ENCODE measurements at places on chromosomes 2 and 18.

GRCh38 chr2:205133544-205133943 is 548.8 kb upstream of the NRP2 start:
- DNase-seq: peak; percentile 19

DNA sequence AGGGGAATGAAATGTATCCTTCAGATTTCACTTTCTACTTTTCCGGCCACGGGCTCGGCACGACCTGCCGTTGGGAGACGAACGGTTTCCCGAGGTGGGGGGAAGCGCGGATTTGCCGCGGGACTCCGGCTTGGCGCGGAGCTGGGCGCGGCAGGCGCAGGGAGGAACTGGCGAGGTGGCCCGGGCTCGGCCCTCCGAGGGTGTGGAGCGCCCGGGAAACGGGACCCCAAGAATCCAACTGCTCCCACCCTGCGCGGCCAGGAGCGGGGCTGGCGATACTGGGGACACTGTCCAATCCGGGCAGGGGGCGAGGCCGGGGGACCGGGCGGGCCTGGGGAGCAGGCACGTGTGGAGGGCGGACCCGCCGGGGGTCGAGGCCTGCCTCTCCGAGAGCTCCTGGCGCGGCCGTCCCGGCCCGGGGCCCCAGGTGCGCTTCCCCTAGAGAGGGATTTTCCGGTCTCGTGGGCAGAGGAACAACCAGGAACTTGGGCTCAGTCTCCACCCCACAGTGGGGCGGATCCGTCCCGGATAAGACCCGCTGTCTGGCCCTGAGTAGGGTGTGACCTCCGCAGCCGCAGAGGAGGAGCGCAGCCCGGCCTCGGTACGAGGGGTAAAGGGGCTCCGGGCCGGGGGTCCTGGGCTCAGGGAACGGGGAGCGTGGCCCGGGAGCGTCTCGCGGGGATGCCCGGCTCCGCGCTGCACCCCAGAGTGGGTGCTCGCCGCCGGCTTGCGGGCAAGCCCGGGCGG is at the start of gene ANXA4:
TSS of gene ANXA4 (plus strand) at position 560 of the 747 bp plus-strand sequence. CDS start 39,432 bp downstream, outside the sequence.
- peak; percentile 68 for DNase-seq

GRCh38 chr2:55954306-55955035 is 30.9 kb upstream of the EFEMP1 start:
- no peak for DNase-seq

DNA sequence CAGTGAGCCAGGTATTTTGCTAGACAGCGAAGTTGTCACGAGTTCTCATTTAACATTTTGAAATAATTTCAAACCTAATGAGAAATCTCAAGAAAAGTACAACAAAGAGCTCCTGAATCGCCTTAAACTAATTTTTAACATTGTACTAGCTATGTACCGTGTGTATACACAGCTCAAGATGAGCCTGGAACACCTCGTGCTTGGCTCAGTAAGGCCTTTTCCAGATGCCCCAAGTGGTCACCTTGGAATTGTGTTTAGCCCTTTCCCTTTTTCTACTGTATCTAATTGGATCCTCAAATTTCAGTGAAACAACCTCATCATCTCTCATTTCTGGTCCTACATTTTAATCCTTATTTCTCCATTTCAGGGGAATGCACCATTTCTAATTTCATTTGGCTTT is 7.2 kb downstream of the PTPN4 start:
- DNase-seq: no peak

DNA sequence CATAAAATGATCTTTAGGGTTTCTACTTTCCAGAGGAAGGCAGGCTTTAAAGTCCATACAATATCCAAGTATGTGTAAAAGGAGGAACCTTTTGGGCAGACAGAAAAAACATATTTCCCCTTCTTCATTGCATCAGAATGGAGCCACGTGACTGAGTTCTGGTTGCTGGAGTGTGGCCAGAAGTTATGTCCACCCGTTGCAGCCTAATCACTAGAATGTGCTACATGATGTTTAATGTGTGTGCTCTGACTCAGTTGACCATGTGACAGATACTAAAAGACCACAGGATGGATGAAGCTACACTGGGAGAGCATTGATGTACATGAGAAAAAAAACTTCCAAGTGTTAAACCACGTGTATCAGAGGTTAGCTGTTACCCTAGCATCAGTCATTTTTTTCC is 460.9 kb downstream of the RIT2 start:
- no peak for DNase-seq

DNA sequence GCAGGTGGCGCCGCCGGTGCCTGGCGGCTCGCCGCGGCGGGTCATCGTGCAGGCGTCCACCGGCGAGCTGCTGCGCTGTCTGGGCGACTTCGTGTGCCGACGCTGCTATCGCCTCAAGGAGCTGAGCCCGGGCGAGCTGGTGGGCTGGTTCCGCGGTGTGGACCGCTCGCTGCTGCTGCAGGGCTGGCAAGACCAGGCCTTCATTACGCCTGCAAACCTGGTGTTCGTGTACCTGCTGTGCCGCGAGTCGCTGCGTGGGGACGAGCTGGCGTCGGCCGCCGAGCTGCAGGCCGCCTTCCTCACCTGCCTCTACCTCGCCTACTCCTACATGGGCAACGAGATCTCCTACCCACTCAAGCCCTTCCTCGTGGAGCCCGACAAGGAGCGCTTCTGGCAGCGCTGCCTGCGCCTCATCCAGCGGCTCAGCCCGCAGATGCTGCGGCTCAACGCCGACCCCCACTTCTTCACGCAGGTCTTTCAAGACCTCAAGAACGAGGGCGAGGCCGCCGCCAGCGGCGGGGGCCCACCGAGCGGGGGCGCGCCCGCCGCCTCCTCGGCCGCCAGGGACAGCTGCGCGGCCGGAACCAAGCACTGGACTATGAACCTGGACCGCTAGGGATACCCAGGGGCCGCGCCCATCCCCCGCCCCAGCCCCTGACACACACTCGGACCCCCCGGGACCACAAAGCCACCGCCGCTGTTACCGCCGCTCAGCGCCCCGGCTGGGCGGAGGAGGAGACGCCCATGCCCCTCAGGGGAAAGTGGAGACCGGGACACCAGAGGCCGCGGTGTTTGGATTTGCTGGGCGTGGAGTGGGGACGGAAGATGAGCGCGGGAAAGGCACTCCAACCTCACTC is 1.1 kb downstream of the CDK5R2 start:
- peak; percentile 68 for DNase-seq

DNA sequence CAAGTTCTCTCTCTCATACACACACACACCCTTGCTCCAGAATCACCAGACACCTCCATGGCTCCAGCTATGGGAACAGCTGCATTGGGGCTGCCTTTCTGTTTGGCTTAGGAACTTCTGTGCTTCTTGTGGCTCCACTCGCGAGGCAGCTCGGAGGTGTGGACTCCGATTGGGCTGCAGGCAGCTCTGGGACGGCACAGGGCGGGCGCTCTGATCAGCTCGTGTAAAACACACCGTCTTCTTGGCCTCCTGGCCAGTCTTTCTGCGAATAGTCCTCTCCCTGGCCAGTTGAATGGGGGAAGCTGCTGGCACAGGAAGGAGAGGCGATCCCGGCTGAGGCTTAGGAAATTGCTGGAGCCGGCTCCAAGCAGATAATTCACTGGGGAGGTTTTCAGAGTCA is 22.4 kb downstream of the FOSL2 start:
- no peak for DNase-seq

- peak; percentile 17 for DNase-seq
Observed at GRCh38 chr18:76419811-76420210, 75.2 kb downstream of the ZNF516 start.

GRCh38 chr18:77251730-77252050 is 2.0 kb downstream of the GALR1 start:
- no peak for DNase-seq

GRCh38 chr2:43139996-43140621 is 86.3 kb downstream of the ZFP36L2 start:
- DNase-seq: no peak

DNA sequence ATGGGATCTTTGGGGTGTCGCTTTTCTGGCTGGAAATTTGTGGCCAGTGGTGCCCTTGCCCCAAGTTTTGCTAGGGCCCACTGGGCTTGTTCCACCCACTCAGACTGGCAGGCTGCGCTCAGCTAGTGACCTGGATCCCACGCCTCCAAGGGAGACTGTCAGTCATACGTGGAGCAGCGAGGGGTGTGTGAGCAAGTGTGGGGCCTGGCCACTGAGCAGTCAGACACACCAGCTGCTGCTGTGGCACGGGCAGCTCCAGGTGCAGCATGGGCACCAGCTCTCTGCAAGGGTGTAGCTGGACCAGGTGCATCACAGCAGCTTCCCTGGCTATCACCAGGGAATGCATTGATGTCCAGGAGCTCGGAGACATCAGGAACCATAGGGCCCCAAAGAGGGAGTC is 327.0 kb downstream of the NR4A2 start:
- DNase-seq: no peak

- no peak for DNase-seq
Observed at GRCh38 chr2:102506743-102507142, 33.7 kb downstream of the SLC9A4 start.

GRCh38 chr18:79934311-79935097 is 16.9 kb downstream of the SLC66A2 start:
- no peak for DNase-seq

- DNase-seq: peak; percentile 93
Observed at GRCh38 chr2:158726911-158727592, 68.1 kb upstream of the DAPL1 start.

DNA sequence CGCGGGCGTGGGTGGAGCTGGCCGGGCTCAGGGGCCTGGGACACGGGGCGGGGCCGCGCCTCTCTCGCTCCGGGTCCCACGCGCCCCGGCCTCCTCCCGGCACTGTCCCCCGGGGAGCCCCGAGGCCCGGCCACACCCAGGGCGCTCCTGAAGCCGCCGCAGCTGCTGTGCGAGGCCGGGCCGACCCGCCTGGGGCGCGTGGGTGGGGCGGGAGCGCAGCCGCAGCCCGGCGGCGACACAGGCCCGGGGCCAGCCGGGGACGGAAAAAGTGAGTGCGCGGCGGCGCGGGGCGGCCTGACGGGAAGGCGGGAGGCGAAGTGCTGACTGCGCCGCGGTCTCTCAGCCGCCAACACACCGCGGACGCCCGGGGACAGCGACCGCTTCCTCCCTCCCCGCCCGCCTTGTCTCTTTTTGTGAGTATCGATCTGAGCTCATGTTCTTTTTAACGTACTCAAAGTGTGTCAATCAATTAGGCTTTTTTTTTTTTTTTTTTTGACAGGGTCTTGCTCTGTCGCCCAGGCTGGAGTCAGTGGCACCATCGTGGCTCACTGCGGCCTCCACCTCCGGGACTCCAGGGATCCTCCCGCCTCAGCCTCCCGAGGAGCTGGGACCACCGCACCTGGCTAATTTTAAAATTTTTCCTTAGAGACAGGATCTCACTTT is 14.5 kb downstream of the PDCD1 start:
- peak; percentile 50 for DNase-seq

GRCh38 chr2:54741250-54741649 is 17.8 kb downstream of the EML6 start:
- no peak for DNase-seq

GRCh38 chr2:69163109-69163508 is 150.1 kb downstream of the ANTXR1 start:
- no peak for DNase-seq

DNA sequence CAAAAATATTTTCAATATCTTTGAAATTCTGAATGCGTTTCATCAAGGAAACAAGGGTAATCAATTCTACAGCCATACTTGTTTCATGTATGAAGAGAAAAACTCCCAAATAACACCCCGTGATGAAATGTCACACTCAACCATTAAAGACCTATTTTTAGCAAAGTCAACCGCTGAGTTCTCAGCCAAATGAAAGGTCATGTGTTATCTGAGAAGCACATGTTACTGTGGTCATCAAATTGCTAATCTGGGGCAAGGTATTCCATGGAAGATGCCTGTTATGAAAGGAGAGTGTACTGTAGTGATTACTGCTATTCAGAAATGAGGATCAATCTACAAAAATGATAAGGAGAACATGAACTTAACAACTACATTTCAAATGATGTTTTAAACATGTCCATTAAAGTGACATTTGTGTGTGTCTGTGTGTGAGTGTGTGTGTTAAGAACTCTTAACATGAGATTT is 126.7 kb downstream of the BCL2 start:
- no peak for DNase-seq

- DNase-seq: peak; percentile 4
Observed at GRCh38 chr2:168810235-168810634, 7.8 kb downstream of the NOSTRIN start.
